ENCODE measurements at places on chromosomes 3 and 15. TPM values are rescaled to one million over a fixed set of nuclear protein-coding genes. Genes with fewer than 3 reads are reported as not detected.
A peak's percentile ranks its signal among the peaks of the same experiment; 100 is the strongest.

DNA sequence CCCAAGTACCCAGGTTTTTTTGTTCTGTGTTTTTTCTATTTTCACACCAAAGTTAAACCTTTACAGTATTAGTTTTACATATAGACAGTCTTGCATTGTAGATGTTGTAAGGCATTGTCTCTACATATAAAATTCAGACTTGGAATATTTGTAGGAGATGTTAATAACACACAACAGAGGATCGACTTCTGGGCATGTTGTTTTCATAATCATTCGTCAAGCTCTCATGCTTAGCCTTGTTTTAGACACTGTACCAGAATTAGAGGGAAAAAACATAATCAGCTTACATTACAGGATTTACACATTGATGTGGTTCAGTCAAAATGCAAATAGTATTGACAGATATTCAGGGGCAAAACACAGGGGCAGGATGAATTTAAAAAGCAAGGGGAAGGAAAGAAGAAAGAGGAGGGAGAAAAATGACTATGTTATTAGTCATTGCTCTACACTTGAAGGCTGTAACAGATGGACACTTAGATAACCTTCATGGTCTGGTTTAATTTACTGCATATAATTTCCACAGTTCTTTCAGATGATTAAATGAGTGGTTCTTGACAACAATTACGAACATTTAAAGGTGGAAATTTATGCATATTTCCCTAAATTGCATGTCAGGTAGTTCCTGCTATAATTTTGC is 7.5 kb downstream of the CMSS1 start:
- DNase-seq: no peak
- H3K36me3 ChIP-seq: no peaks in the 10 kb centered on the region
- no peak overlapping the region for H3K27ac ChIP-seq
- H3K4me1 ChIP-seq: peaks cover 7% of the 10 kb centered on the region

GRCh38 chr3:116264546-116265319 is 180.6 kb downstream of the LSAMP start:
- H3K27ac ChIP-seq: no peak overlapping the region
- H3K27me3 ChIP-seq: peaks cover 2% of the 10 kb centered on the region
- no peak overlapping the region for H3K4me3 ChIP-seq
- no peak for DNase-seq
- H3K36me3 ChIP-seq: no peaks in the 10 kb centered on the region

GRCh38 chr15:86837294-86838061 is 757.8 kb downstream of the AGBL1 start:
- peaks cover 16% of the 10 kb centered on the region for H3K27me3 ChIP-seq
- no peaks in the 10 kb centered on the region for H3K4me1 ChIP-seq
- H3K4me3 ChIP-seq: no peak overlapping the region
- no peaks in the 10 kb centered on the region for H3K36me3 ChIP-seq

DNA sequence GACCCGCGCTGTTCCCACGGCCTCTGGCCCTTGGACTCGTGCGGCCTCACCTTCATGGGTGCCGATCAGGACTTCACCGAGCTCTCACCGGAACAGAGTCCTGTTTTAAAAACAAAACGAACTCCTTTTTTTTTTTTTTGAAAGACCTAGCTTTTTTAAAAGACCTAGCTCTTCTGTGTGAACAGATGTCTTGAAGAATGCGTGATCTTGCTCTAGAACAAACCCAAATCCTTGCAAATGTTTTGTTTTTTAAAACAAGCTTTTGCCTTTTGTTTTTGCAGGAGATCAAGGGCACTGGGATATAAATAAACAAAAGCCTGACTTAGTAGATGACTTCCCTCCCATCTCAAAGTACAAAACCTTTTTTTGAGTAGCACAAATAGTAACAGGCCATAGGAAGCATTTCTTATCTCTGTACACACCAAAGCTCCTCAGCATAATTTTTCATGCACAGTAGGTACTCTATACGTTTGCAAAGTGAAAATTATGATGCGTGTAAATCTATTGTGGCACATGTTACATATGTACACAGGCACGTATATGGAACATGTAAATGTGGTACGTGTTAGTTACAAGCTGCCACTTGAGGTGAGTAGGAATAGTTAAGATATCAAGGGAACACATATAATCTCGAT is 1.1 kb upstream of the MSL2 start:
- peak overlapping the region; percentile 93 for H3K4me3 ChIP-seq
- H3K36me3 ChIP-seq: peaks cover 3% of the 10 kb centered on the region
- peaks cover 35% of the 10 kb centered on the region for H3K4me1 ChIP-seq
- no peak for DNase-seq
- H3K27me3 ChIP-seq: peaks cover 2% of the 10 kb centered on the region

DNA sequence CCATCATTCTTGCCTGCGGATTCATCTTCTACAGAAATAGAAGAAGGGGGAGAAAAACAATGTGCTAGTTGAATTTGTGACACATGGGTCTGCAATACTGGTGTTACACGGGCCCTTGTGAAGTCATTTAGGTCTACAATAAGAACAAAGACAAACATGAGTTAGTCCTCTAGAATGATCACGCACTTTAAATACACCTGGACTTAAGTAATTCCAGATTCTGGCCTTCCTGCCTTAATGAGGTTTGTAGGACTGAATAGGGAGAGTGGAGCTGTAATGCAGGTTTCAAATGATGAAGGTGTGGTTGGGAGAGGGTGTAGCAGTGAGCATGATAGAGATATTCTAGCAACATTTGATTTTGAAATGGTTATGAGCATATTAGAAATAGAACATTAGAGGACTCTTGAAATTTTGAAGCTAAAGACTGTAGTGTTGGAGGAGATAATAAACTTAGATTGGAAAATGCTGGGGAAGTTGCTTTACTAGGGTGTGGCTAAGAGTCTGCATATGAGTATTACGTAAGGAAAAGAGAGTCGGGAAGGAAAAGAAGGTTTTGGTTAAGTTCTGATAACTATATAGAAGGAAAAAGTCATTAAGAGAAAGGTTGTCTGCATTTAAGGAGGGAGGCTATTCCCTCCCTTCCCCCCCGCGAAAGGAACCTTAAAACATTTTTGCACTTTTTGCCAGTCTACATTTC is 606 bp downstream of the EIF2A start:
- peak overlapping the region; percentile 100 for H3K27ac ChIP-seq
- no peaks in the 10 kb centered on the region for H3K27me3 ChIP-seq
- no peak for DNase-seq
- peaks cover 22% of the 10 kb centered on the region for H3K4me1 ChIP-seq
- H3K36me3 ChIP-seq: peaks cover 7% of the 10 kb centered on the region

- H3K36me3 ChIP-seq: no peaks in the 10 kb centered on the region
- no peak overlapping the region for H3K27ac ChIP-seq
- no peak for DNase-seq
- no peak overlapping the region for H3K4me3 ChIP-seq
- H3K27me3 ChIP-seq: no peaks in the 10 kb centered on the region
These were observed 310.7 kb upstream of the ZNF717 start for GRCh38 chr3:76096036-76096435.

DNA sequence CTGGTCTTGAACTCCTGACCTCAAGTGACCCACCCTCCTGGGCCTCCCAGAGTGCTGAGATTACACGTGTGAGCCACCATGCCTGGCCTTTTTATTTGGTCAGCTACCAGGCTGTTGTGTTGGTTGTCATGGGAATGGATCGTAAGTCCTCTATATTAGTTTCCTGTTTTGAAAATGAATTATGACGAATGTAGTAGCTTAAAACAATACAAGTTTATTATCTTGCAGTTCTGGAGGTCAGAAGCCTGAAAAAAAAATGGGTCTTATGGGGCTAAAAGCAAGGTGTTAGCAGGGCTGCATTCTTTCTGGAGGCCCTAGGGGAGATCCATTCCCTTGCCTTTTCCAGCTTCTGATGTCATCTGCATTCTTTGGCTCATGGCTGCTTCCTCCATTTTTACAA is 25.1 kb upstream of the HERC1 start:
- H3K4me1 ChIP-seq: peaks cover 9% of the 10 kb centered on the region
- no peaks in the 10 kb centered on the region for H3K27me3 ChIP-seq
- H3K4me3 ChIP-seq: no peak overlapping the region
- no peak for DNase-seq
- no peaks in the 10 kb centered on the region for H3K36me3 ChIP-seq

DNA sequence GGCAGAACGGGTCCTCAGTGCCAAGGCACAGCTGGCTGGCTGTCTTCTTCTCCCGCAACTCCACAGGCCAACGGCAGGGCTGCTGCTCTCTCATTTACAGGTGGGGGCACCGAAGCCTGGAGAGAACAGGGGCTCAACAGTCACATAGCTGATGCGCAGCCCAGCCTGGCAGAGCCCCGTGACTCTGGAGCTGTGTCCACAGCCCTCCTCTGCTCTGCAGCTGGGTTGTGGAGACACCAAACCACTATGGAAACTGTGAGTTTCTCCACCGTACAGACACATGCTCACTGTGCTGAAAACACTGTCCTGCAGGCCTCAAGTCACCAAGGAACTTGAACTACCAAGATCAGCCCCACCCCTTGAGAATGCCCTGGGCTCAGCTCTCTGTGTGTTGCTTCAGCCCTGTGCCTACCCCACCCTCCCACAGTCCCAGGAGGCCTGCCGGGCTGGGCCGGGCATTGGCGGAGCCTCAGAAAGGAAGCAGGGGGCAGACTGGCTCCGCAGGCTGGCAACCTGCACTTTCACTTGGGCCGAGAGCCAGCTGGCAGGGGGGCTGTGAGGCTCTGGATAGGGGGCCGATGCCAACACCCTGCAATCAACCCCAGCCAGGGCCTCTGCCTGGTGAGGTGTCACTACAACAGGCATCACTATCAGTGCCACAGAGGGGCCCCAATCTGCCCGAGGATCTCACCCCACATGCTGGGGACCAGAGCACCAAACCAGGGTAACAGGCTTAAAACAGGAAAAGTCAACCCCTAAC is 113.7 kb upstream of the RPL32 start:
- no peak for DNase-seq
- H3K4me3 ChIP-seq: no peak overlapping the region
- no peaks in the 10 kb centered on the region for H3K36me3 ChIP-seq

DNA sequence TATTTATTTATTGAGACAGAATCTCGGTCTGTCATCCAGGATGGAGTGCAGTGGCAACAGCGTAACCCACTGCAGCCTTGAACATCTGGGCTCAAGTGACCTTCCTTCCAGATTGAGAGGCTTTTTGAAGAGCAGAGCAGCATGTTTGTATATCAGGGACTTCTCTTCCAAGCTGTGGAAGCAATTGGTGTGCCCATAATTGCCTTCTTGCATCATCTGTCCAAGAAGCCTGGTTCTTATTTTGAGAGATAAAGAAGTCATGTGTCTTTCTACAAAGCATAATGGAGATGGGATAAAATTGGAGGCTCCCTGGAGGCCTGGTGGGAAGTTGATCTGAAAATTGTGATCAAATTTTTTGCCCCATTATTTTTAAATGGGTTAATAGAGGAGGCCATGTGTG is 183.8 kb upstream of the MCTP2 start:
- DNase-seq: no peak
- no peak overlapping the region for H3K4me3 ChIP-seq
- peaks cover 3% of the 10 kb centered on the region for H3K27me3 ChIP-seq
- no peaks in the 10 kb centered on the region for H3K36me3 ChIP-seq
- no peak overlapping the region for H3K27ac ChIP-seq
- H3K4me1 ChIP-seq: no peaks in the 10 kb centered on the region

GRCh38 chr3:143060906-143061305 is 58.7 kb upstream of the CHST2 start:
- H3K4me3 ChIP-seq: no peak overlapping the region
- no peaks in the 10 kb centered on the region for H3K27me3 ChIP-seq
- H3K27ac ChIP-seq: no peak overlapping the region

DNA sequence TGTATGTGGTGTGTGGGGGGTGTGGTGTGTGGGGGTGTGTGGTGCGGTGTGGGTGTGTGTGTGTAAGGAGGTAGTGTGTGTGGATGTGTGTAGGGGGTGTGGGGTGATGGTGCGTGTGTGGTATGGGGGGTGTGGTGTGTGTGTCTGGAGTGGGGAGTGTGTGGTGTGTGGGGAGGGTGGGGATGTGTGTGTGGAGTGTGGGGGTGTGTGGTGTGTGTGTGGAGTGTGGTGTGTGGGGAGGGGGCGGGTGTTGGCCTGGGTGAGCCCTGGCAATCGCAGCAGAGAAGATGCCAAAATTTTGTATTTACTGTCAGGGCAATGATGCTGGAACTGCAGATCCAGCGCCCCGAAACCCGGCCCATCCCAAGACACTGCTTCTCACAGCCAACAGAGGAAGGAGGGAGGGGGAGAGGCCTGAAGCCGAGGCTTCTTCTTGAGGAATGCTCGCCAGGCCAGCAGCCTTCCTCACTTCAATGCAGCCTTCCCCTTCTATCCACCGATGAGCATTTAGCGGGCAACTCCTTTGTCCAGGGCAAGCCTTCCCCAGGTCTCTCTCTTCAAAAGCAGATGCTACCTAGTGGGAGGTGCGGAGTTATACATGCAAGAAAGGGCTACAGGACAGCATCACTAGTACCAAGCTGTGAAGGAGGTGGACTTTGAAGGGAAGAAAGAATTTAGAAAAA is 11.9 kb upstream of the SRP14 start:
- no peaks in the 10 kb centered on the region for H3K27me3 ChIP-seq
- peaks cover 54% of the 10 kb centered on the region for H3K4me1 ChIP-seq
- H3K36me3 ChIP-seq: no peaks in the 10 kb centered on the region
- no peak overlapping the region for H3K4me3 ChIP-seq
- peak overlapping the region; percentile 1 for H3K27ac ChIP-seq

- H3K36me3 ChIP-seq: no peaks in the 10 kb centered on the region
- peaks cover 19% of the 10 kb centered on the region for H3K4me1 ChIP-seq
- no peak for DNase-seq
- H3K27ac ChIP-seq: no peak overlapping the region
- peaks cover 21% of the 10 kb centered on the region for H3K27me3 ChIP-seq
- no peak overlapping the region for H3K4me3 ChIP-seq
These were observed 7.1 kb downstream of the SEMA7A start for GRCh38 chr15:74426404-74427281.

DNA sequence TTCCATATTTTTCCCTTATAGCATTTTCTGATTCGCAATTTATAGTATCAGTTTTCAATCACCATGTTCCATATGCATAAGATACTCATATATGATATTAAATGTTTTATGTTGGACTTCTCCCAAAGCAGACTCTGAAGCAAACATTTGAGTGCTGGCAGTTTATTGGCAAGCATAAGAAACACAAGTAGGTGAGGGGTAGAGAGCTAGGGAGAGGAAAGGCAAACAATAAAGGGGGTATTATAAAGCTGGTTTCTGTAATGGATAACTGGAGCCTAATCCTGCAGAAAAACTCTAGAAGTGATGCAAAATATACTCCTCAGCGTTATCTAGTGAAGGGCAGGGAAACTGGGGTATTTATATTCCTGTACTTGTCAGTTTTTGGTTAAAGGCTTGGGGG is 491.5 kb upstream of the TGFBR2 start:
- no peak overlapping the region for H3K4me3 ChIP-seq
- no peak for DNase-seq
- no peaks in the 10 kb centered on the region for H3K27me3 ChIP-seq

- H3K27ac ChIP-seq: no peak overlapping the region
- no peak for DNase-seq
- H3K4me3 ChIP-seq: no peak overlapping the region
- H3K27me3 ChIP-seq: no peaks in the 10 kb centered on the region
These were observed 33.1 kb downstream of the PYGO1 start for GRCh38 chr15:55555089-55555488.

GRCh38 chr15:58547628-58548307 is 116.0 kb downstream of the LIPC start:
- H3K4me1 ChIP-seq: peaks cover 40% of the 10 kb centered on the region
- no peak overlapping the region for H3K27ac ChIP-seq
- no peak overlapping the region for H3K4me3 ChIP-seq

- H3K36me3 ChIP-seq: peaks cover 21% of the 10 kb centered on the region
- H3K4me1 ChIP-seq: no peaks in the 10 kb centered on the region
- no peak overlapping the region for H3K4me3 ChIP-seq
- no peak for DNase-seq
These were observed 6.4 kb upstream of the FAM219B start for GRCh38 chr15:74913041-74913440.

GRCh38 chr3:33130144-33130543 is 16.3 kb downstream of the CRTAP start:
- no peaks in the 10 kb centered on the region for H3K27me3 ChIP-seq
- no peak overlapping the region for H3K27ac ChIP-seq
- peaks cover 16% of the 10 kb centered on the region for H3K36me3 ChIP-seq
- peaks cover 1% of the 10 kb centered on the region for H3K4me1 ChIP-seq
- DNase-seq: no peak

The AQP9 gene
- total RNA-seq: not detected

The SPATA12 gene
- not detected for total RNA-seq

The DUOX2 gene
- total RNA-seq: 1.6 TPM

The ANKRD34C gene
- total RNA-seq: not detected

All from mesothelial cell of epicardium (in vitro differentiated cells).